ENCODE measurements at places on chromosomes 4 and X.
A peak's percentile ranks its signal among the peaks of the same experiment; 100 is the strongest.

- H3K36me3 ChIP-seq, result no peaks in the 10 kb centered on the region
- no peak overlapping the region for H3K4me3 ChIP-seq
- no peak overlapping the region for H3K27ac ChIP-seq
- no peaks in the 10 kb centered on the region for H3K27me3 ChIP-seq
- DNase-seq, result peak; percentile 93
These were observed 192.3 kb upstream of the CXorf66 start for GRCh38 chrX:140157611-140158010.

DNA sequence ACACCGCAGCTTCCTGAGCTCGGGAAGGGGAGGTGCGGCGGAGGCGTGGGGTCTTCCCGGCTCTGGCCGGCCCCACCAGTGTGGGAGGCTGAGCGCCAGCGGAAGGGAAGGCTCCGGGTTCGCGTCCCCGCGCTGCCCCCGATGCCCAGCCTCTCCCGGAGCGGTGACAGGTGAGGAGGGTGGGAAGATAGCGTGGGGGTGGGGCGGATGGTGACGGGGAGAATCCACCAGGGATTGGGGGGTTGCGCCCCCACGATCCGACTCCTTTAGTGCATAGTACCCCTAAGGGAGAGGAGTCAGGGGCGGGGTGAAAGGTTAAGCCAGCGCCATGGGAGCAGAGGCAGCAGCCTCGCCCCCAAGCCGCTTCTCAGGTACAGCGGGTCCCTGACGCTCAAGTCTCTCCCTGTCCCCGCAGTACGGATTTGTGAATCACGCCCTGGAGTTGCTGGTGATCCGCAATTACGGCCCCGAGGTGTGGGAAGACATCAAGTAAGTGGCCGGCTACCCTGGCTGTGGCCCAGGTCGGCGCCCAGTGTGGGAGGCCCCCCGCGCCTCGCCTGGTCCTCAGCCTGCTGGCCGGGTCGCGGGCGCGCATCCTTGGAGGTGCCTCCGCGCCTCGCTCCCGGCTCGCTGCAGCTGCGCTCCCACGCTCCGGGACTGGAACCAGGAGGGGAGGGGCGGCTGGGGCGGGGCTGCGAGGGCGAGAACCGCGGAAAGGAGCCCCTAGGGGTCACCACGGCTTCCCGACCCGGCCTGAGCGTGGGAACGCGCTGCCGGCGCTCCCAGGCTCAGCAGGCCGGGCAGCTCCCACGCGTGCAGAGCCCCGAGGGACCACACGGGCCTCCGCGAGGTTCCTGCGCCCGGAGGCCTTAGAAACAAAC is 791 bp downstream of the GUCY1B1 start:
- H3K27me3 ChIP-seq, result no peaks in the 10 kb centered on the region
- H3K36me3 ChIP-seq, result no peaks in the 10 kb centered on the region
- no peaks in the 10 kb centered on the region for H3K4me1 ChIP-seq
- H3K4me3 ChIP-seq, result peak overlapping the region; percentile 61
- peak overlapping the region; percentile 21 for H3K27ac ChIP-seq

GRCh38 chr4:1112174-1112820 is 1.1 kb downstream of the RNF212 start:
- no peak overlapping the region for H3K4me3 ChIP-seq
- no peaks in the 10 kb centered on the region for H3K36me3 ChIP-seq
- no peak for DNase-seq
- peaks cover 19% of the 10 kb centered on the region for H3K27me3 ChIP-seq
- H3K4me1 ChIP-seq, result no peaks in the 10 kb centered on the region

GRCh38 chrX:72644946-72645345 is 69.2 kb downstream of the PHKA1 start:
- no peaks in the 10 kb centered on the region for H3K27me3 ChIP-seq
- no peaks in the 10 kb centered on the region for H3K4me1 ChIP-seq
- H3K36me3 ChIP-seq, result no peaks in the 10 kb centered on the region
- no peak overlapping the region for H3K4me3 ChIP-seq

- peaks cover 7% of the 10 kb centered on the region for H3K4me1 ChIP-seq
- H3K27me3 ChIP-seq, result no peaks in the 10 kb centered on the region
- peak overlapping the region; percentile 49 for H3K27ac ChIP-seq
These were observed 14.8 kb downstream of the ADGRA3 start for GRCh38 chr4:22500831-22501714.

DNA sequence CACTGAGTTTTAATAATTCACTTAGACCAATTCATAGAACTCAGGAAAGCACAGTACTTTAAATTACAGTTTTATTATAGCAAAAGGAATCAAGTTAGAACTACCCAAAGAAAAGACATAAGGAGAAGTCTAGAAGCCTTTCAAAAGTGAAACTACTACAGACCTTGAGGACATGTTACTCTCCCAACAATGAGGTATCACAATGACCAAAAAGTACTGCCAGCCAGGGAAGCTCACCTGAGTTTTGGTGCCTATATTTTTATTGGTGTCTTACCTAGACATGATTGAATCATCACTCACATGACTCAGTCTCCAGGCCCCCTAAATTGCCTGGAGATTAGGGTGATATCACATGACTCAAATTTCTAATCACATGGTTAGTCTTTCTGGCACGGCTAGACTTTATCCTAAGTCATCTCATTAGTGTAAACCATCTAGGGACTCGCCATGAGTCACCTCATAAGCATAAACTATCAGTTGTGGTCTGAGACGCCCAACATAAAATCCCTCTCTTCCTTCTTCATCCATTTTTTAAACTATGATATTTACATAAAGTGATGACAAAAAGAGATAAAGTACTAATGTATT is 372.3 kb downstream of the TMA16 start:
- no peaks in the 10 kb centered on the region for H3K4me1 ChIP-seq
- peak overlapping the region; percentile 44 for H3K27ac ChIP-seq
- peak; percentile 72 for DNase-seq
- H3K27me3 ChIP-seq, result no peaks in the 10 kb centered on the region
- H3K36me3 ChIP-seq, result no peaks in the 10 kb centered on the region

DNA sequence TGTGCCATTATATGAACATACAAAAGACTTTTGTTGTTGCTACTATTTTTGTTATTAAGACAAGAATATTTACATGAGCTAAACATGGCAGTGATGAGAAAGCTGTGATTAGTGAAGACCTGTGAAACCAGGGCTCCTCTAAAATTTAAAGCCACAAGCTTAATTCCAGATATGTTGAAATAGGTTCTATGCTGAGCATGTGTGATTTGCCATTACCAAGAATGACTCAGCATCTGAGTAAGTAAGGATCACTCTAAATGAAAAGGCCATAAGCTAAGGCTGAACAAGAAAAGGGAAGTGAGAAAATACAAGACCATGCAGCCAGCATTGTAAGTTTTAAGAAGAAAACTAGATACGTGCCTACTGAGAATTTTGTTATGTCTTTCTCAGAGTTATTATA is 75.9 kb upstream of the CAMK2D start:
- peaks cover 15% of the 10 kb centered on the region for H3K4me1 ChIP-seq
- peak; percentile 87 for DNase-seq
- H3K4me3 ChIP-seq, result no peak overlapping the region

DNA sequence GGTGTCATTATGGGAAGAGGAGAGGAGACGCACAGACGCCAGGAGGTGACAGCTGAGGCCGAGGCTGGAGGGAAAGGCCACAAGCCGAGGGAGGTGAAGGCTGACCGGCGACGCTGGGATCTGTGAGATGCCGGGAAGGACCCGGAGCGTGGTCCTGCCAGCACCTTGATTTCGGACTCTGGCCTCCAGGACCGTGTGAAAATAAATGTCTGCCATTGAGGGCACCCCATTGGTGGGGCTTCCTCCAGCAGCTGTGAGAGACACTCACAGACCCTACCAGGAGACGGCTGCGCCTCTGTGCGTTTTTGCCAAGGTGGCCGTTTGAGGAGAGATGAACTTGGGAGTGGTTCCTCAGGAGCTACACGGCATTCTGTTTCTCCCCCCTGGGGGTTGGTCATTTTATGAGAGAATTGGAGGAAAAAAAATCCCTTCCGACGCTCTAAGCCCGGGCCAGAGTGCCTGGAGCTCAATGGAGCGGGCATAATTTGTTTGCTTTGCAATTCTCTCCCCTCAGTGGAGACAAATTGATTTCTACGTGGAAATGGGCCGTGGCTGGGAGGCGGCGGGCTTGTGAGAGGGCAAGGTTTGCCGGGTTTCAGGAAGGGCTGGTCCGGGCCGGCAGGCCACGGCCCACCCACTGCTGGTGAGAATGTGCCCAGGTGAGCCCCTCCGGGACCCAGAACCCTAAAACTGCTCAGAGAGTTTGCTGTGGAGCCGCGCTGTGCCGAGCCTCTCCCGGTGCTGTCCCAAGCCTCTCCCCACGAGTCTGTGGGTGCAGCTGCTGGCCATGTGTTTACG is 53.9 kb downstream of the CPZ start:
- peaks cover 9% of the 10 kb centered on the region for H3K27me3 ChIP-seq
- no peaks in the 10 kb centered on the region for H3K4me1 ChIP-seq

DNA sequence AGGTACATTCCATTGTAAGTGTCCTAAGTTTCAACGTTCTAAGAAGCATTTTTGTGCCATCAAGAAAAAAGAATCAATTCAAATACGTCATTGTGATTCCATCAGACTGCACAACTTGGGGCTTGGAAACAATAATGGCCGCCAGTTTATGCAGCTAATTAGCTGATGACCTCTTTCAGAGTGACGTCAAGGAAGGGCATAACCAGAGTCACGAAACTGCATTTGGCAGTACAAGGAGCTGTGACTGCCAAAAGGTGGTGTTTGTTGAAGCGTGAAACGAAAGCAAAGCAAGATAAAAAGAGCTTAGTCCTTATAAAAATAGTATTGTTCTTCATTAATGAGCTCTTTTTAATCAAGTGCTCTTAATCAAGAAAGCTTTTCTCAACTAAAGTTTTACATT is 81.1 kb upstream of the SH3RF1 start:
- DNase-seq, result peak; percentile 96
- H3K27me3 ChIP-seq, result no peaks in the 10 kb centered on the region
- H3K4me3 ChIP-seq, result no peak overlapping the region

GRCh38 chrX:110745288-110745687 is 50.3 kb downstream of the CHRDL1 start:
- H3K36me3 ChIP-seq, result no peaks in the 10 kb centered on the region
- no peak overlapping the region for H3K4me3 ChIP-seq
- peaks cover 8% of the 10 kb centered on the region for H3K4me1 ChIP-seq
- DNase-seq, result no peak
- no peak overlapping the region for H3K27ac ChIP-seq

- H3K27ac ChIP-seq, result no peak overlapping the region
- no peaks in the 10 kb centered on the region for H3K27me3 ChIP-seq
- H3K36me3 ChIP-seq, result no peaks in the 10 kb centered on the region
These were observed 20.1 kb upstream of the SLC34A2 start for GRCh38 chr4:25635501-25635900.

- H3K27ac ChIP-seq, result no peak overlapping the region
- no peak overlapping the region for H3K4me3 ChIP-seq
- H3K36me3 ChIP-seq, result no peaks in the 10 kb centered on the region
These were observed 2456.4 kb downstream of the PCDH7 start for GRCh38 chr4:33176566-33176965.

DNA sequence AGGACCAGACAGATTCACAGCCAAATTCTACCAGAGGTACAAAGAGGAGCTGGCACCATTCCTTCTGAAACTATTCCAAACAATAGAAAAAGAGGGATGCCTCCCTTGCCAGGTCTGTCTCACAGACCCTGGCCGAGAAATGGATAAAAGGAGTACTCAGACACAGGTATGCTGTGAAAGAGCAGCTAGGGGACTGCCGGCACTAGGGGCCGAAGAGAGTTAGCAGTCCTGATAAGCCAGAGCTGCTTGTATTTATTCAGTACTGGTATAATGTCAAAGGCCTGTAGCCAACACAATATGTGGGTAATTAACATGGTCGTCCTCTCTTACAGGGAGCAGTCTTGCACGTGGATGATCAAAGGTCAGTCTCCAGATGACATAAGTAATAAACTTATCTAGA is 1042.1 kb upstream of the LCORL start:
- no peak overlapping the region for H3K27ac ChIP-seq
- H3K36me3 ChIP-seq, result no peaks in the 10 kb centered on the region
- H3K27me3 ChIP-seq, result no peaks in the 10 kb centered on the region
- no peaks in the 10 kb centered on the region for H3K4me1 ChIP-seq
- DNase-seq, result no peak

GRCh38 chr4:124504431-124504830 is 208.1 kb downstream of the ANKRD50 start:
- H3K27ac ChIP-seq, result no peak overlapping the region
- no peaks in the 10 kb centered on the region for H3K36me3 ChIP-seq
- H3K27me3 ChIP-seq, result no peaks in the 10 kb centered on the region
- no peak for DNase-seq
- H3K4me1 ChIP-seq, result no peaks in the 10 kb centered on the region

DNA sequence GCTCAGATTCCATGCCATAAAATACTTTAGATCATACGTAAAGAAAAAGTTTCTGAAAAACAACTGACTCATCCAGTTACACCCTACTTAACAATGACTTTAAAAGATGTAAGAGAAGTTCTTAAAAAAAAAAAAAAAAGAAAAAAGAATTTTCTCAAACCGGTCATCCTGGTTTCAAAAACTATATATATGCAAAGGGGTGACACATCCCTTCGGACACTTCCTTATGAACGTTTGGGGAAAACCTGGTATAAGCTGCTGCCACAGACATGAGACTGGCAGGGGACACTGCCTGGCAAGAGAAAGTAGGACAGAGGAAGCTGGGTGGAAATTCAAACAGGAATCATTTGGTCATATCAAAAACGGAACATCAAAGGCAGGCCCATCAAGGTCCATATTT is 81.2 kb upstream of the PRSS48 start:
- peak; percentile 74 for DNase-seq
- no peaks in the 10 kb centered on the region for H3K36me3 ChIP-seq
- peaks cover 11% of the 10 kb centered on the region for H3K4me1 ChIP-seq
- peak overlapping the region; percentile 74 for H3K27ac ChIP-seq

DNA sequence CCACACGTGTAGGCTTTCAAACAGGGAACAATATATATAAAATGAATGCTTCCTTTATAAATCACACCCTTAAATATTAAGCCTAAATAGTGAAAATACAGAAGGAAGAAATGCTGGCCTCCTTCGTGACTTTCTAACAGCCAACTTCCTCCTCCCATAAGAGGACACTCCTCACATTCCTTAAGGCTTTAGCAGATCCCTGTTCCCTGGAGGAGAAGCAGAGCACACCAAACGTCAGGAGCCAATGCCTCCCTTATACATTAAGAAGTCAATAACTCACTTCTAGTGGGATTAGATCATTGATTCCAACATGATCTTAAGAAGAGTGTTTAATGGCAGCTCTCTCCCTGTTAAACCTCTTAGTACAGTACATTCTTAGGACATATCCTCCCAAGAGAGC is 108.4 kb upstream of the FAM241A start:
- DNase-seq, result no peak
- no peak overlapping the region for H3K4me3 ChIP-seq
- H3K27me3 ChIP-seq, result peaks cover 4% of the 10 kb centered on the region
- H3K27ac ChIP-seq, result no peak overlapping the region
- H3K4me1 ChIP-seq, result no peaks in the 10 kb centered on the region

GRCh38 chr4:139851639-139852038 is 186.0 kb downstream of the MGST2 start:
- H3K27me3 ChIP-seq, result no peaks in the 10 kb centered on the region
- no peaks in the 10 kb centered on the region for H3K4me1 ChIP-seq
- DNase-seq, result no peak
- no peaks in the 10 kb centered on the region for H3K36me3 ChIP-seq
- H3K4me3 ChIP-seq, result no peak overlapping the region

All from astrocyte (in vitro differentiated cells and primary cell).